ENCODE measurements at places on chromosomes 5 and 9.
A peak's percentile ranks its signal among the peaks of the same experiment; 100 is the strongest.

- peak; percentile 62 for DNase-seq
These were observed 80.2 kb downstream of the PLAC8L1 start for GRCh38 chr5:146025114-146025680.

GRCh38 chr5:62046191-62046590 is 259.8 kb upstream of the KIF2A start:
- DNase-seq, result no peak

DNA sequence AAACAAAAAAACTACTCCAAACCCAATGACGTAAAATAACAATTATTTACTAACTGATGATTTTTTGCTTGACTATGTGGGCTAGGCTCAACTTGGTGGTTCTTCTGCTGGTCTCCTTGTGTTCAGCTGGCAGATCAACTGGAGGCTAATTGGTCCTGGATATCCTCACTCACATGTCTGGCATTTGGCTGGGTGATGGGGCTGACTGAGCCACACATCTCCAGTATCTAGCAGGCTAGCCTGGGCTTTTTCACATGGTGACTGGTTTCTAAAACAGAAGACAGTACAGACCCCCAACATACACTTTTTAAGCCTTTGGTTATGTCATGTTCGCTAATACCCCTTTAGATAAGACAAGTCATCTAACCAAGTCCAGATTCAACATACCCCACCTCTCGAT is 104.7 kb upstream of the PRRC1 start:
- no peak for DNase-seq

DNA sequence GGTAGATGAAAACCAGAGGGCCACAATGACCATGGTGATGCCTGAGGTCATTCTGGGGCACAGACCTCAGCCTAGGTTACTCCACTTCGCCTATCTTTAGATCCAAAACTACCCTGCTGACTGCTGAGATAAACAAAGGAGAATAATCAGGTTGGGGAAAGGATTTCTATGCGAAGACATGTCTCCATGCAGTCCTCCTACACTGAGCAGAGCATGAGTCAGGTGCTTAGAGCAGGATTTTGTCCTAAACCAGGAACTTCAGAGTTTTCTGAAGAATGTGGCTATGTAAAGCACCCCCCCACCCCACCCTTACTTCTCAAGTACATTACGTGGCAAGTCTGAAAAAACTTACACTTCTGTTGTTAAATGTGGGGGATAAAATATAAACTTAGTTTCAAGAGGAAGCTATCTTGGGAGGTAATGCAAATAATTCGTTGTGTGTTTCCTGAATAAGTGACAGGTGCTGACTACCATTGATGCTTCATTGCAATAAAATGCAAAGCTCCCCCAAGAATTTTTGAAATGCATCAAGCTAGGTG is 19.4 kb downstream of the PDCD1LG2 start:
- DNase-seq, result no peak

DNA sequence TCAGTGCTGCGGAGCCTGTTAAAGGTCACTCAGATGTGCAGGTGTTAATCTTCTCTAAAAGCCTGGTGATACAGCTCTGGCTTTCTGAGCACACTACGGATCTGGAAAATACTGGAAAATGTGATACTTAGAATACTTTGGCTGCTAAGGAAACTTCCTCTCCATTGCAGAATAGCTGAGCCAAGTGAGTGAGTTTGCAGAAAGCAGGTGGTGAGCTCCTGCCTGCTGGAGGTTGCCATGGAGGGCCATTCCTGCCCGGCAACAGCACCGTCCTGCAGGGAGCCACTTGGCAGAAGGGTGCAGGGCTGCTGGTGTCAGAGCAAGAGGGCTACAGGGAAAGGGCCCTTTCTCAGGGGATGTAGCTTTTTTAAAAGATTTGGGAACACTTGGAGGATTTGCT is 40.7 kb downstream of the SECISBP2 start:
- no peak for DNase-seq

DNA sequence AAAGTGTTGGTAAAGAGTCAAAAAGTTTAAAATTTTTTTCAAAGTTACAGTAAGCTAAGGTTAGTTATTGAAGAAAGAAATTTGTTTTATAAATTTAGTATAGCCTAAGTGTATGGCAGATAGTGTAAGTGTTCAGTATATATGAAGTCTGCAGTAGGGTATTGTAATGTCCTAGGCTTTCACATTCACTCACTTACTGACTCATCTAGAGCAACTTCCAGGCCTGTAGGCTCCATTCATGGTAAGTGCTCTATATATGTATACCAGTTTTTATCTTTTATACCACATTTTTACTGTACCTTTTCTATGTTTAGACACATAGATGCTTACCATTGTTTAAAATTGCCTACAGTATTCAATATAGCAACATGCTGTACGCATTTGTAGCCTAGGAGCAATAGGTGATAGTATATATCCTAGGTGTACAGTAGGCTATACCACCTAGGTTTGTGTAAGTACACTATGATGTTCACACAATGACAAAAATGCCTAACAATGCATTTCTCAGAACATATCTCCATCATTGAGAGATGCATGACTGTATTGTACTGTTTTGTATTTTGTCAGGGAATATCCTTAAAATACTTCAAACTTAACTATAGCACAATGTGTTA is 38.5 kb downstream of the CYSTM1 start:
- no peak for DNase-seq

DNA sequence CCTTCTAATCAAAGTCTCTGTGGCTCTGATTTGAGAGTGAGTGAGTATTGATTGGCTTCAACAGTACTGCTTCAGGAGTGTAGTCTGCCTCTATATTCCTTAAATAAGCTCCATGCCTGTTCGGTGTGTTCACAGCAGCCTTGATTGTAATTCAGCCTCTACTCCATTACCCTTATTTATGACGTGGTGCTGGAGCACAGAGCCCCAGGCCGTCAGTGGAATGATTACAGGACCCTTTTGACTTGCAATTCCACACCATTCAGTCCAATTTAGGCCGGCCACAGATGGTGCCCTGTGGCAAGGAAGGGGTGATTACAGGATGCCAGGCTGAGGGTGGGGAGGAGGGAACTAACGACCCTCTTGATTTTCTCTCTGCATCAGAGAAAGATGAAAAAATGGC is 110.3 kb downstream of the ASTN2 start:
- no peak for DNase-seq

DNA sequence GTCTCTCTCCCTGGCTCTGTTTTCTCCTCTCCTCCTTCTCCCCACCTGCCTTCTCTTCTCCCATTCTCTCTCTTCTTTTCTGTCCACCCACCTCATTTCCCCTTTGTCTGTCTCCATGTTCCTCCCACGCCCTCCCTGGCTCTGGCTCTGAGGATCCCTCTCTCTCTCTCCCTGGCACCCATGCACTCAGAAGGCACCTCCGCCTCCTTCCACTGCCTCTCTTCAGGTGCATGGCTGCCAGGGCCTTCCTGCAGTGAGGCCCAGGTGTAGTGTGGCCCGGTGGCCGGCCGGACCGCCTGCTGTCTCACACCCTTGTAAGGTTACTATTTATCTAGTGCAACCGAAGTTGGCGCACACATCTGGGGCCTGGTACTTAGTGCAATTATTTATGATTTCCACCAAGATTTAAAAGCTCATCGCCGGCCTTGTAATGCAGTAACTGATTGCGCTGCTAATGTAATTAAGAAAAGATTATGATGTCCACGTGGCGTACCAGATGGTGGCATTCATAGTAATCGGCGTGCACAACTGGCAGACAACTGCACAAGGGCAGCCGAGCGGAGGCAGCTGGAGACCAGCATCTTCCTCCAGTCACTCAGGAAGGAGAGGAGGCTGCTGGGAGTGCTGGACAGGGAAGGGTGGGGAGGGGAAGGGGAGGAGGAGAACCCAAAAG is 50.4 kb upstream of the MVB12B start:
- no peak for DNase-seq

DNA sequence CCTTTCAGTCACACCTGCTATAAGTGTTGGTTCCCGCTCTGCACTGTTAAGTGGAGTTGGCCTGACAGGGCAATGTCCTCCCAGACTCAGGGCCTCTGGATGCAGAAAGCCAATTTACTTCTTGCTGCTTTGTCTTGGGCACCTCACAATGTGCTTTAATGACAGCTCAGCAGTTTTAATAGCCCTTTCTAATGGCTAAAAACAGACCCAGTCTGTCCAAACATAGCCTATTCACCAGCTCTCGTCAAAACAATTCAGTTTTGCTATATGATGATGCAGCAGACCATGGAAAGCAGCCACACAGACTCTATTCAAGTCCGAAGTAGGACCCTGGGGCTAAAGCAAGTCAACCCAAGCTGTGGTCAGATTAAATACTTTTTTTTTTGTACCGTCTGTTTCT is 529.1 kb upstream of the SEMA6A start:
- DNase-seq, result no peak

DNA sequence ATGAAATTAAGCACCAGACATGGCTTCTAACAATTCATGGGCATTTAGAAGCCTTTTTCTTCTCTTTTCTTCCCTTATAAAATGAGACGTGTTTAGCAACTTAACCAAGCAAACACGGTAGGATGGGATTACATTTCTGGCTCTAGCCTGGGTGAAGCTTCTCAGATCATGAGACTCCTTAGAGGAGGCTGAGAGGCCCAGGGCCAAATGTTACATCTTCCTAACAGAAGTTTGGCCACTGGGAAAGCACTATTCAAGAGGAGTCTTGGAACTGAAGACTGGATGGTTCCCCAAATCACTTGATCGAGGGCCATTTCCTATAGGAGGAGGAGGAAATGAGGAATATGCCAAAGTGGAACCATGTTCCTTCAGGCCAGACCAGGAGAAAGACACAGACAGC is 1.9 kb downstream of the GABRP start:
- DNase-seq, result no peak

GRCh38 chr9:128103589-128103962 is 24.0 kb downstream of the PTGES2 start:
- DNase-seq, result no peak

DNA sequence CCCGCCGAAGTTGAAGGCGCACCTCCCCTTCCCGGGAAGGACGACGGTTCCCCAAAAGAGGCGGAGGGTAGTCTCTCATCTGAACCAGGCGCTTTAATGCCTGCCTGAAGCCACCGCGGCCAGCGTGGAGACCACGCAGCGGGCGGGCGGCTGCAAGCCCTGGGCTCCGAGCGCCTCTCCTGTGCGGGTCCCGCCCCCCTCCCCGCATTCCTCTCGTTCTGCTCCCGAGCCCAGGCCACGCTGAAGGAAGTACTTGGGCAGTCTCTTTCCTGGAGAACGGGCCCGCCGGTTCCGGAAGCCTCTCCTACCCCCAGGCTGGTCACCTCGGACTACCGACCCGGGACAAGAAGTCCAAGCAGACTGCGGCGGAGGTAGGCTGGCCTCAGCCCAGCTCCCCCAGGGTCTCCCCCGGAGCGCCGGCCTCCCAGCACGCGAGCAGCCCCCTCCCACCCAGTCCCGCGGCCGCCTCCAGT is 571 bp downstream of the PPIC start:
- DNase-seq, result peak; percentile 13
